ENCODE measurements at places on chromosomes 7 and 10.

GRCh38 chr7:30074422-30075030 lies 46.3 kb downstream of the PLEKHA8 start:
- DNase-seq = no peak

DNA sequence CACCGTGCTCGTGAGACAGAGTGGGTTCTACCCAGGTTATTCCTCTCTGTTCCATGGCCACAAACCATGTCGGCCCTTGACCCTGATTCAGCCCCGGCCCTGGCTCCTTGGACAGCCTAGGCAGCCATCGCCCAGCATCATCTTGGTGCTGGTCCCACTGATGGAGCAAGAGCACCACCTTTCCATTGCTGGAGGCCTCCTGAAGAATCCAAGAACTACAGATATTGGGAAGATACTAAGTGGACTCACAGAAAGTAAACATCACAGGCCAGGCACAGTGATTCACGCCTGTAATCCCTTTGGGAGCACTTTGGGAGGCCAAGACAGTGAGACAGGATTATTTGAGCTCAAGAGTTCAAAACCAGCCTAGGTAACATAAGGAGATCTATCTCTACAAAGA lies 125.1 kb downstream of the NT5C2 start:
- DNase-seq = no peak

DNA sequence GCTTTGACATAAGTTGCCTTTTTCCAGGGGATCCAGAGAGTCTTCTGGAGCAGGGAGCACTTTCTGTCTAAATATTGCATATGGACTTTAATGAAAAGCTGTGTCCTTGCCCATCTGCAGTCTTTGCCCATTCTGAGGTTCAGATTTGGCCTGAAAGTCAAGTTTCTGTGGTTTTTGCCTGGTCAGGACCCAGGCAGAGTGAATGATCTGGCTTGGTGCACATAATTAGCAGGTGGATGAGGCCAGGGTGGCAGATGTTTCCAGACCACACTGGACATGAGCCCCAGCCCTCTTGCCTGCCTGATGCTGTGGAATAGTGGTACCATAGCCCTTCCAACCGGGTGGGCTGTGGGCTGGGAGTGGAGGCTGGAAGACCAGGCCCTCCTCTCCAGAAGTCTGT lies 11.0 kb downstream of the HECW1 start:
- DNase-seq = no peak

DNA sequence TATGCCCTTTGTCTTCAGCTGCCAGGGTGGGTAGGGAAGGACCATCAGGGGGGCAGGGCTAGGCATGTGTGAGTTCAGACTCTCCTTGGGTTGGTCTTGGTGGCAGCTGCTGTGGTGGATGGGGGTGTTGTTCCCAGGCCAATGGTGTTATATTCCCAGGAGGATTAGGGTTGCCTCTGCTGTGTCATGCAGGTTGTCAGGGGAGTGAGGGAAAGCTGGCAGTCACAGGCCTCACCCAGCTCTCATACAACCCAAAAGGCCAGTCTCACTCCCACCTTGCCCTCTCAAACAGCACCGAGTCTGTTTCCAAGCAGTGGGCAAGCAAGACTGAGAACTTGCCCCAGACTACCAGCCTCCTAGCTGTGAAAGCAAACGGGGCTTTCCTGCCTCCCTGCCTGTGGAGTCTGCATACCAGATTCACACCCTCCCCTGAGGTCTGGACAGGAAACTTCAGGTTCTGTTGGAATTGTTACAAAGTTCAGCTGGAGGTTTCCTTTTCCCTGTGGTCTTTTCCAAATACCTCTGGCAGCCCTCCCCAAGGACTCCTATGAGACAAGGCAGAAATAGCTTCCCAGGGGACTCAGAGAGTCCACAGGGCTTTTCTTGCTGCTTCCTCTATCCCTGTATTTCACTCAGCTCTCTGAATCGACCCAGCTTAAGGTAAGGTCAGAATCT lies 1.4 kb downstream of the HYAL4 start:
- DNase-seq = no peak

DNA sequence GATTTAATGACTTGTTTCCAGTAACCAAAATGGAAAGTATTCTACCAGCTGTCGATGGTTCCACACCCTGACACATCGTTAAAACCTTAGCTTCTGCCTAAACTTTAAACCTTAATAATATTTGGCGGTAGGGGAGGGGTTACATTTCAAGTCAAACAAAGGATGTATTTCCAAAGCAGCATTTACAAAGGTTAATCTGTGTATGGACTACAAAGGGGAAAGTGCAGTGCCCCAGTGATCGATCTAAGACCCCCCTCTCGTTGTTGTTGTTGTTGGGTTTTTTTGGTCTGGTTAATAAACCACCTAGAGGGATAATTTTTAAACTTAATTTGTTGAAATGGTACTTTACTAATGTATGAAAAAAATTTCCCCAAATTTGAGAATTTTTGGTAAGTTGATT lies 1.1 kb upstream of the STEAP2 start:
- no peak for DNase-seq

DNA sequence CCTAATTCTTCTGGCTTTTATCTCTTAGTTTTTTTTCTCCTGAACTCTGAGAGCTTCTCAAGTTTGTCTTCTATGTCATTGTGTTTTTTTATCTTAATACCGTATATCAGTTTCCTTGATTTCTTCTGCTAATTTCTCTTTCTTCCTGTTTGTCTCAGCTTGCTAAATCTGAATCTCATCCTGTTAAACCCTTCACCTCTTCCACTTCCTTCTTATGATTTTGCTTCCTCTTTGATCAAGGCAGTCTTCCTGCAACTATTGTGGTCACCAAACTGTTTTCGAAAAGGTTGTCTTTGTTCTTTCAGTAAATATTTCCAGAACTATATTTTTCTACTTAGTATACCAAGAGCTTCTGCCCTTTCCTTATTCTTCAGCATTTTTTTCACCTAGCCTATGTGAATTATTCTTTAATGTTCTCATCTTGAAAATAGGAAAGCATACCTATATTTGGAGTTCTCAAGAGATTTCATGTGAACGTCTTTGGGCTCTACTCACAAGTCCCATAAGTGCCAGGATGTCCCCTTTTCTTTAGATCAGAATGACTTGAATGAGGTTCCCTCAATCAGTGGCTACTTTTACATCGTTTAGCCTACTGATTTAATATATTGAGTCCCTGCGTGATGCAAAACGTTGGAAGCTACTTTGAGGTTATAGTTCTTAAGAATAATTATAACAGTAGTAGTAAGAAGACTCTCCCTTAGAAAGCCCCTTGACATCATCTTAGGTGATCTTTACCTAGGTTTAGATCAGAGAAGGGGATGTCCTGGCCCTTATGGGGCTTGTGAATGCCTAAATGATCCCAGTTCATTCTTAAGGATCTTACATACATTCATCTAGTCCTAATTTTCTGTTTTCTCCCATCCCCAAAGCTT lies 415.4 kb upstream of the AUTS2 start:
- DNase-seq = no peak

DNA sequence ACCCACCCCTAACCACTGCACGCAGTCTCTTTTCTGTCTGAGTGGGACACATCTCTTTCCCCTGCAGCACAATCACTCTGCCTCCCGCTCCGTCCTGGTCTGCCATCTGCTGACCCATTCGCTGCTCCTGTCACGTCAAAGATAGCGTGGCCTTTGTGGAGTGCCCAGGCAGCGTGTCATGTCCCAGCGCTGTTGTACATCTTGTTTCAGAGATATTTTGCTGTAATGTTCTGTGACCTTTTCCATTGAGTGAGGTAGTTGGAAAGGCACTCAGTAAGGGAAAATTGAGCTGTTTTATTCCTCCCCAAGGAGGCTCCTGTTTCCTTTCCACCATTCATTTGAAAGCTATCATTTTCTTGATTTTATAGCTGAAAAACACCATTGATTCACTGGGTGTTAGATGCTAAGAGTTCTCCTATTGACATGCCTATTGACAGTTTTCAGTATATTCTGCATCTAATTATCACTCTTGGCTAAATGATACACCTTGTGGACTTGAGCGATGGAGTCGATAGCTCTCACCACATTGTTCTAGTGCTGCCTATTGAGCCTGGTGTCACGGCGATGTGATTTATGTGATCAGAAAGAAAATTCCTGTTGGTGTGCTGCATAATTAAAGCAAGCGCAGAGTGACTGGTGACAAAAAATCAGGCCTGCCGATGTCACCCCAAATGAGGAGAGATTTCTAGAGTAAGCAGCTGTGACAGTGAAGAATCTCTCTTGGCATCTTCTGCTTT lies 372.6 kb downstream of the LRMDA start:
- DNase-seq = no peak

GRCh38 chr10:117503244-117504205 lies 39.0 kb upstream of the EMX2 start:
- DNase-seq = no peak

GRCh38 chr10:48284811-48285210 lies 10.3 kb upstream of the FRMPD2 start:
- DNase-seq = no peak

GRCh38 chr10:117745301-117745700 lies 202.8 kb downstream of the EMX2 start:
- no peak for DNase-seq

- no peak for DNase-seq
These were observed 52.0 kb downstream of the JCAD start for GRCh38 chr10:30007406-30007805.

DNA sequence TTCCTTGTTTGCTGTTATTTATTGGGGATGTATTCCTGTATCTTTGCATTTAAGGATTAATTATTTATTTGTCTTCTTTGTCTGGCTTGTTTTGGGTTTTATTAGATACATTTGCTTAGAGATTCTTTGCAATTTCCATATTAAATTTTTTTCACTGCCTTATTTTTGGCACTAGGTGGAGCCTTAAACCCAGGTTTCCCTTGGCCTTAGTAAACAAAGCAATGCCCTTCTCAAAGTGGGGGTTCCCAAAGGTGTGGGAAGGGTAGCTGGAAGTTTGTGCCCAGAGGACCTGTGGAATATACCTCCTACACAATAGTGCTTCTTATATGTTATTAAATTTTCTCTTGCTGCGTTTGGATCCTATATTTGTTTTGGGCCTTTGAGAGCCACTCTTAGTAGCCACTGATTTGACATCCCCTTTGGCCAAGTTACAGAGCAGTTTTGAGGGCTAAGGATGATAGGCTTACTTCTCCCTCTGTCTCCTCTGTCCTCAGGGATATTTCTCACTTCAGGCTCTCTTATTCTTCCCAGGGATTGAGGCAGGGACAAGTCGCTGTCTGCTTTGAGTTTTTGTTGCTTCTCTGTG lies 162.3 kb downstream of the ITGB1 start:
- DNase-seq = no peak

GRCh38 chr10:91545384-91545783 lies 87.5 kb downstream of the PPP1R3C start:
- DNase-seq = no peak

- no peak for DNase-seq
These were observed 28.9 kb downstream of the MAT1A start for GRCh38 chr10:80260295-80261243.

DNA sequence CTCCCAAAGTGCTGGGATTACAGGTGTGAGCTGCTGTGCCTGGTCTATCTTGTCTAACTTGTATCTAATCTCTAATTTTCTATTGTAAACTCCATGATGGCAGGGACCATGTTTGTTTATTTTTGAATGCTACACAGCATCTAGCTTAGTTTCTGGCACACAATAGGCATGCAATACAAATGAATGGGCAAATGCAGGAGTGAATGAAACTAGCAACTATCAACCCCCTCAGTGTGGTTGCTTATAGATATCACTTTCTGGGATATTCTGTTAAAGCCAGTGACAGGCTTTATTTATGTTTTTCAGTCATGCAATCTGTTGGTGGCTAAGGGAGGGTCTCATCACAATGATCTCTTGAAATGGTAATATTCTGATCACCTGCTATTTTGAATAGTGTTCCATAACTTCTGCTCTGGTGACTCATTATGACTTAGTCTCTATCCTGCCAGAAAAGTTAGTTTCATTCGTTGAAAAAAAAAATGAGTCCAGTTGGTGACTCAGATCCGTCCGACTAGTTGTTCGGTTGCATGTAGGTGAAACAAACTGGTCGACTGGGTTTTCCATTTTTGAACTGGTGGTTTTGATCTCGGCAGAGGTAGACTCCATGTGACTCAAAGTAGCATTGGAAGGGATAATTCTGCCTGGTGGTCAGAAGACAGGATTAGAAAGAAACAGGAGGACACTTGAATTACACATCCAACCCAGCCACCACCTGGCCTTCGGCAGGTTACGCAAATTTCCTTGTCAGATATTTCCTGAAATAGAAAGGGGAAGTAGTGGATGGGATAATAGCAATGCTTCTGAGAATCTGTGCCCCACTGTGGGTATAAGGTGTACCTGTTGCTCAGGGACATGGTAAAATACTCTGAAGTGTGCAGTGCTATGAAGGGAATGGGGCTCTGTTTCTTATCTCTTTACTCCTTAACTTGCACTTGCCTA lies 76.8 kb downstream of the GATA3 start:
- DNase-seq = no peak

GRCh38 chr7:30445770-30446169 lies 32.8 kb downstream of the NOD1 start:
- peak; percentile 57 for DNase-seq

DNA sequence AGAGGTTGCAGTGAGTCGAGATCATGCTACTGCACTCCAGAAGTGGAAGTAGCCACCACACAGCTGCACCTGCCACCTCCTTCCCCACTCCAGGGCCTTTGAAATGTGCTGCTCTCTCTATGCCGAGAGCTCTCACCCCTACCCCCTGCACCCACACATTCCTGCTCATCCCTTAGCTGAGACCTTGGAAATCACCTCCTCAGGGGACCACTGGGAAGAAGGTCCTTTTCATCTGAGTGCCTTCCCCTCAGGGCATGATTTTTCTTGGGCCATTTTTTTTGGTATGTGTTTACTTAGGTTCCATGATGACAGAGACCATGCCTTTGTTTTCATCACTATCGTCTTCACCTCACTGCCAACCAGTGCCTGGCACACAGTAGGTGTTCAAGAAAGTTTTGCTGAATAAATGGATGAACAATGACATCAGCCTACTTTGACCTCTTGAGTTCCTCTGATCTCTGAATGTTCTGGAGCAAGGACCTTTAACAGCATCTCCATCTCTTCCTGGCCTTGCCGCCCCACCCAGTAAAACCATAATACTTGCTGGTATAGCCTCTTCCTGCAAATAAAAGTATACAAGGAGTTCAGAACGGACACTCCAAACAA lies 166.6 kb upstream of the KLF14 start:
- DNase-seq = no peak

- no peak for DNase-seq
These were observed 144.1 kb upstream of the PRSS58 start for GRCh38 chr7:142401951-142402350.

- no peak for DNase-seq
These were observed 135.9 kb downstream of the TAX1BP1 start for GRCh38 chr7:27875832-27876231.

GRCh38 chr7:22588351-22588750 lies 88.4 kb upstream of the STEAP1B start:
- DNase-seq = no peak

- no peak for DNase-seq
These were observed 87.5 kb downstream of the ADK start for GRCh38 chr10:74238516-74238915.

- DNase-seq = no peak
These were observed 74.8 kb downstream of the LCOR start for GRCh38 chr10:96906864-96907263.

DNA sequence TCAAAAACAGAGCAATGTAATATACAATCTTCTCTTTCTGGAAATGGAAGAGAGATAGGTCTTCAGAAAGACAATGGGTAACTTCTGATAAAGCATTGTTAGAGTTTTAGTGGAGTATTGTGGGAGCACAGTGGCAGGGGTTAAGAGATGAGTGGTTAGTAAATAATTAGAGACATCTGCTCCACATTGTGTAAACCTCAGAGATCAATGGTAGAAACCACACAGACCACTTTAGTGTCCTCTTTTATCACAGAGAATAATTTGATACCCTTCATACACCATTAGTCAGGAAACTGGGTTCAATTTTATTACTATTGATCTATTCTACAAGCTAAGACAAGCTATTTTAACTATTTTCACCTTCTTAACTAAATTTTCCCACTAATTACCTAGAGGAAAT lies 35.9 kb upstream of the MAGI2 start:
- DNase-seq = no peak

Measured in activated CD8-positive, alpha-beta memory T cell treated with anti-CD3 and anti-CD28 coated beads for 4 hours (primary cell).